ENCODE measurements at places on chromosomes 16 and 17.
A peak's percentile ranks its signal among the peaks of the same experiment; 100 is the strongest.

- DNase-seq, result no peak
These were observed 20.3 kb downstream of the CHMP6 start for GRCh38 chr17:81011951-81012350.

- DNase-seq, result no peak
These were observed 62.9 kb downstream of the ADCY9 start for GRCh38 chr16:4053301-4053845.

DNA sequence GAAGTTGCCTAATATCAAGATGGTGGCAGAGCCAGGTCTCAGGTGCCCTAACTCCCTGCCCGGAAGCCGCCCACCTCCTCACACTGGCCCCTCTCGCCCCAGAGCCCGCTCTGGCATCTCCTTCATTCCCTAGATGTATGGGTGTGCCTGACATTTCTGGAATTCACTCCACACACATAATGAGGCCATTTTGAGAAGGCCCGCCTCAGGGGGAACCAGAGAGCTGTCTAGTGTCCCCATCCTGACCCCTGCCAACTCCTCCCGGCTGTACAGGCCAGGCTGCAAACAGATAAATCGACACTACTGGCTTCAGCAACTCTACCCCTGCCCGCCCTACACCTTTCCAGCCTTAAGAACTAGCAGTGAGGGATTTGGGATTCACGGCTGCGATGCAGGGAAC, 7.7 kb downstream of the WNT3 start:
- no peak for DNase-seq

GRCh38 chr17:40317880-40318829, 9.2 kb downstream of the RARA start:
- peak; percentile 97 for DNase-seq

DNA sequence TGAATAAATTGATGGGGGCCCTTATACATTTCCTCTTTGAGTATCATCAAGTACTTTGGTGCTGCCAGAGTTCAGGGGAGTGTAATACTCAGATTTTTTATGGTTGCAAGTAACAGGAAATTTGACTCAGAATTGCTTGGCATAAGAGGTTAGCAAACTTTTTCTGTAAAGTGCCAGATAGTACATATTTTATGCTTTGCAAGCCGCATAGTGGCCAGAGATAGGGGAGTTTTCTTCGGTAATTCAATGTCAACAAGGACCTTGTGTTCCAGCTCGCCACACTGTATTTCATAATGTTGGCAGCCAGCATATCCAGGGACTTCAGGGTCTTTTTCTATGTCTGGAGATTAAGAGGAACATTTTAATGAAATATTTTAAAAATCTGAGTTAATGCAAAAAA, 51.0 kb upstream of the MARCHF10 start:
- no peak for DNase-seq

DNA sequence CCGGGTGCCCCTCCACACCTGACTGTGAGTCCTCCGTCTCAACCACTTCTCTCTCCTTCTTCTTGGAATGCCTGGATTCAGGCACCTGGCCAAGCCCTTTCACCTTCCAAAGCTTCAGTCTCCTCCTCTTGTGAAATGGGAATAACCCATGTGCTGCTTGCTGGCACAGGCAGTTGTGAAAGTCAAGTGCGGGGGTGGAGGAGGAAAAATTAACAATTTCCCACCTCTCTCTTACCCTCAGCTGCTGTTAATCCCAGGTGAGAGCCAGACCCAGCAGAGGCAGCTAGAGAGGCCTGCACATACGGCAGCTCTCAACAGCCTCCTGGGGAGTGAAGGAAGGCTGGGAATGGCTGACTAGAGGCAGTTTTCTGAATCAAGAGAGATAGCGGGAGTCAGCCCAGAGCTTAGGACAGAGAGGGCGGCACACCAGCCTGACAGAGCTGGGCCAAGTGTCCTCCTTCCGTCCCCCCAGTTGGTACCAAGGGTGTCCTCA, 77.9 kb upstream of the LGALS9 start:
- DNase-seq, result no peak

GRCh38 chr17:59491353-59492090, 73.9 kb upstream of the DHX40 start:
- no peak for DNase-seq

GRCh38 chr17:79804856-79805696, 8.2 kb upstream of the CBX8 start:
- no peak for DNase-seq

DNA sequence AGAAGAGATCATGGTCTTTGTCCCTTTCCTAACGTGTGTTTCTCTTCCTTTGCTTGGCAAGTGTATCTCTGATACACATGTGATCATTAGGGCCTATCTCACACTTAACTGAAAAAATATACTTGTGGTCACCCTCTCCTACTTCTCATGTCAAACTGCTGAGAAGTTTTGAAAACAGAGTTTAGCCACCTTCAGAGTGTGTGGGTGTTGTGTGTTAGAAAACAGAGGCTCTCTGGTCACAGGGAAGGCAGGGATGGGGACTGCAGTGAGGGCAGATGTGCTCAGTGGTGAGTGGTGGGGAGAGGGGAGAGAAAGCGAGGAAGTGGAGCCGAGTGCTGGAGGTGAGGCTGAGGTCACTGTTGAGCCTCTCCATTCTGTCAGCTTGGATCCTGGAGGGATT, 29.4 kb downstream of the GRB7 start:
- no peak for DNase-seq

GRCh38 chr17:30942308-30943079, 20.7 kb downstream of the ADAP2 start:
- DNase-seq, result no peak

DNA sequence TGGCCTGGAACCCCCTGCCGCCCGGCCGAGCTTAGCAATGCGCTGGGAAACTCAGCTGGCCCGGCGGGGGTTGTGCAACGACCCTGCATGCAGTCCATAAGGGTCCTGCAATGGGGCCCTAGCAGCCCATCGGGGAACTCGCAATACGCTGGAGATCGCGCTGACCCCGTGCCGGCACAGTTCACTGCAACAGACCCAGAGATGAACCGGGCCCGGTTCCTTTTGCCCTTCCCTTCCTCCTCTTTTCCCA, 375 bp downstream of the SLC25A11 start:
- no peak for DNase-seq

DNA sequence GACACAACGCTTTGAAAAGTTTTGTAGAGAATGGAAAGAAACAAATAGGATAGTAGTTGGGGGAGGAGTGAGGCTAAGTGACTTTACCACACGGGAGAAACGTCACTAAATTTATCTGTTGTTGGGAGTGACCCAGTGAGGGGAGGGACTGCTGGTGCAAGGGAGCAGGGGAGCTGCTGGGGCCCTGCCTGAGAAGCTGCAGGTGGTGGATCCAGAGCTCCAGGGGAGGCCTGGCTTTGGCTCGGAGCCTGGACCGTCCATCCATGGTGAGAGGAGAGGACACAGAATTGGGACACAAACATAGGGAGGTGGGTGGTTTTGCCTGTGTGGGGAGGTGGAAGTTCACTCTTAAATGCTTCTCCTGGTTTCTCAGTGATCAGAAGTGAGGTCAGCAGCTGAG, 107.6 kb downstream of the GOSR1 start:
- no peak for DNase-seq

DNA sequence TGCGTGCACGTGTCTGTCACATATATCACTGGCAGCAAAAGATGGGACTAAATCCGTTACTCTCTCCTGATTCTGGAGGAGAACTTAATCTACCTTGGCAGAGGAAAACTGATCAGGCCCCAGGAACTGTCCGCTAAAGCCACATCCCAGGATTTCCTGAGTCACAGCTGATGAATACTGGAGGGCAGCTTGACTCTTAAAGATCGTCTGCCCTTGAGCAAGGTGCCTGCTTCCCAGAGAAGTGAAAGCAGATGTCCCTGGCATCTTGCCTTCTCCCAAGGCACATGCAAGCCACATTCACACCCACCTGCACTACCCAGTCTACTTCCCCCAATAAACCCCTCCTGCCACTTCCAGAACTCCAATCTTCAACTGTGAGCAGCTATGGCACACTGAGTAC, 99.8 kb downstream of the CPPED1 start:
- no peak for DNase-seq

DNA sequence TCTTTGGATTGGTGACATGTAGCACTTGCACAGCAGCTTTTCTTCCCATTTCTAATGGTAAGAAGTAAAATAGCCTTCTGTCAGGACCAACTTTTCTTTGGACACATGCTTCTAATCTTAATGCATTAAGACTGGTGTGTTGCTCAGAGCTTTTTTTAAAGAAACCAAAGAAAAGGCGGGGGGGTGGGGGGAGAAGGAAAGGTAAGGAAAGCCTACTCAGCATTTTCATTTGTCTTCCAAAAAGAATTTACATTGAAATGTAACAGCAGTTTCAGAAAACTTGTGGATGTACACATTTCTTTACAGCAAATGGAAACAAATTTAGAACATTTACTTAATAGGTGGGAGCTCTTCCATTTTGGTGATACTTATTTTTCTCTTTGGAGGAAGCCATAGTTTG, 49.6 kb downstream of the NLK start:
- no peak for DNase-seq

DNA sequence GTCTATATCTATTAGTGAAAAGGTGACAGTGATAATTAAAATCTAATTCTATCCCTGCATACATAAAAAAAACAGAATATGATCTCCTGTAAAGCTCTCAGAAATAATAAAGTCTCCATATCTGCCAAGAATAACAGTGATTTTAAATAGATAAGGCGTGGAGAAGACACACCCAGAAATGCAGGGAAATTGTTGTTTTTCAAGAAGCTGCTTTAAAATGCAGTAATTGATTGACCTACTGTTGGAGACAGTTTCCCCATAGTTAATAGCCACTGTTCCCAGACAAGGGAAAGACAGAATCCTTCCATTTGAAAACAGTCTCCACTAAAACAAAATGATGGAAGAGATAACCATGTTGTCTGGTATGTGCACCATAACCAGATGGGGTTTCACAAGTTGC, 571.5 kb upstream of the CDH5 start:
- no peak for DNase-seq

DNA sequence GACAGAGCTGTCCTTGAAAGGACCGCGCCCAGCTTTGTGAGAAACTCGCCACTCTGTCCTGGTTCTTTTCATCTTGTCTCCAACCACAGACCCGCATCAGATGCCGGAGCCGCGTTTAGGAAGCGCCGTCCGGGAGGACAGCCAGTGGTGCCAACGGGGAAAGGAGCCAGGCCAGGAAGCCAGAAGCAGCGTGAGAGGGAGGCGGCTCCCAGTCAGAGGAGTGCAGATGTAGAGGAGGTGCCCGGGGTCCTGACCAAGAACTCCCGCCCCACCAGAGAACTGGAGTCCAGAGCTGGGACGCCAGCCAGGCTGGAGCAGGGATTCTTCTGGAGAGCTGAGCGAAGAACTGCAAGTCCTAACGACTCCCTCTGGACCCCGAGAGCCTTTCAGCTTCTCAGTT, 49.3 kb upstream of the TNRC6C start:
- DNase-seq, result no peak

DNA sequence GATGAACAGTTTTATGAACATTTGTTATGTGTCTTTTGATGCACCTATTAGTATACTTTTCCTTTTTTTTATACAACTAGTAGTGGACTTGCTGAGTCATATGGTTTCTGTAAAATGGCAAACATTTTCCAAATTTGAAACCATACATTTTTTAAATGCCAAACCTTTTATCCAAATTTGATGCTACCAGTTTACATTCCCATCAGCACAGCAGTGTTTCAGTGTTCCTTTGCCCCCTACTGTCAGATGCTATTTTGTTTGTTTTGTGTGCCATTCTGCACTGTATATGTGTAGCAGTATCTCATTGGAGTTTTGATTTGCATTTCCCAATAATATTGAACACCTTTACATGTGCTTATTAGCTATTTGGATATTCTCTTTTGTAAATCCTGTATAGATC, 219.4 kb downstream of the TANC2 start:
- DNase-seq, result no peak

DNA sequence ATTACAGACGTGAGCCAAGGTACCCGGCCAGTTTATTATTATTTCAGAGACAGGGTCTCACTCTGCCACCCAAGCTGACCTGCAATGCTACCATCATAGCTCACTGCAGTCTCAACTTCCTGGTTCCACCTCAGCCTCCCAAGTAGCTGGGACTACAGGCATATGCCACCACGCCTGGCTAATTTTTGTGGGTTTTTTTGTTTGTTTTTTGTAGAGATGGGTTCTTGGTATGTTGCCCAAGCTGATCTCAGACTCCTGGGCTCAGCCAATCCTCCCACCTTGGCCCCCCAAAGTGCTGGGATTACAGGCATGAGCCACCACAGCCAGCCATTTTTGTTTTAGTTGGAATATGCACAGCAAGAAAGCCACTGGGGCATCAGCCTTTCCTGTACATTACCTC, 115.7 kb downstream of the MRM1 start:
- DNase-seq, result no peak

DNA sequence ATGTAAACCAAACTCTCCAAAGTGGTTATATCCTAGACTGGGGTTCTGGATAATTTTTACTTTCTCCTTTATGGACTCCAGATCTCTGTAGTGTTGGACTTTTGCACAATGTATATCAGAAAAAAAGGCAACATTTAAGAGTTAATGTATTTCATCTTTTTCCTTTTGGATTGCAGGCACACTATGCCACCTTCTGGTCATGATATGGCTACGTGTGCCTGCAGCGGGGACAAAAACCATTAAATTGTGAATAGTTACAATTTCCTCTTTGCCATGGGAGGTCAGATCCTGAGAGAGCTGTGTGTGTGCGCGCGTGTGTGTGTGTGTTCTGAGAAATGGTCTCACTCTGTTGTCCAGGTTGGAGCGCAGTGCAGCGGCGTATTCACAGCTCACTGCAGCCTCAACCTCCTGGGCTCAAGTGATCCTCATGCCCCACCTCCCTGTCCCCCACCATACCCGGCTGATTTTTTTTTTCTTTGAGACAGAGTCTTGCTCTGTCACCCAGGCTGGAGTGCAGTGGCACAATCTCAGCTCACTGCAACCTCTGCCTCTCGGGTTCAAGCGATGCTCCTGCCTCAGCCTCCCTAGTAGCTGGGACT, 4.3 kb upstream of the SGF29 start:
- no peak for DNase-seq

GRCh38 chr17:33292201-33292980, 704 bp downstream of the ASIC2 start:
- DNase-seq, result no peak

- DNase-seq, result no peak
These were observed 470.5 kb upstream of the SALL1 start for GRCh38 chr16:51621610-51622009.

- DNase-seq, result no peak
These were observed 66.1 kb downstream of the PLD6 start for GRCh38 chr17:17139972-17140589.
